Renal cortex interstitium (tissue), 15 donors: ENCODE measurements at places on chromosomes 12 and 14. TPM values are rescaled to one million over a fixed set of nuclear protein-coding genes. Genes with fewer than 3 reads are reported as not detected.

Gene CYP27B1
- polyA plus RNA-seq: 1.2 TPM

Gene LRRK2
- 25.2 TPM for polyA plus RNA-seq

Gene BDKRB2
- 3.3 TPM for polyA plus RNA-seq

Gene TRHDE
- 20.6 TPM for polyA plus RNA-seq

DNA sequence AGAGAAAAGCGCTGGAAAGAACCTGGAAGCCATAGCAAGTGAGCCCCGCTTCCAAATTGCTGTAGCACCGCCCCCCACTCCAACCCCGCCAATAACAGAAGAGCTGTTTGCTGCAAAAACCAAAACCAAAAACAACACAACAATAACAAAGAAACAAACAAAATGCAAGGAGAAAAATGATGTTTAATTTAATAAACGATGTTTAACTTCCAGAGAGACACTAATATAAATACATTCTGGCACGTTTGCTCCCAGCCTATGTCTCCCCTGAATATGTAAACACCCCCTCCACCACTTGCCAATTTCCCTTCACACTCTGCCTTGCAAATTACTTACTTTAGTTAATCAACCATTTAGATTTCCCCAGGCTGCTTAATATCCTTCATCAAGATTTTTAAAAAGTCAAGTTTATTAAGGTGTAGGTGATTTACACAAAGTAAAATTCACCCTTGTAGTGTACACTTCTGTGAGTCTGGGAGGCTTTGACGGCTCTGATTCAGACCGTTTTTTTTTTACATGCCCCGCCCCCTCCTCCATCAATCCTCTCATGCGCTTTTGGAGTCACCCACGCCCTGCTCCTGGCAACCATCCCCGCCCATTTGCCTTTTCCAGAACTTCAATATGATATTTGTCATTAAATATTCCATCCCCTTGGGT lies 482 bp upstream of the IFI27L2 start:
- DNase-seq: no peak

- no peak for DNase-seq
These were observed 30.1 kb downstream of the LRFN5 start for GRCh38 chr14:41636492-41637392.

DNA sequence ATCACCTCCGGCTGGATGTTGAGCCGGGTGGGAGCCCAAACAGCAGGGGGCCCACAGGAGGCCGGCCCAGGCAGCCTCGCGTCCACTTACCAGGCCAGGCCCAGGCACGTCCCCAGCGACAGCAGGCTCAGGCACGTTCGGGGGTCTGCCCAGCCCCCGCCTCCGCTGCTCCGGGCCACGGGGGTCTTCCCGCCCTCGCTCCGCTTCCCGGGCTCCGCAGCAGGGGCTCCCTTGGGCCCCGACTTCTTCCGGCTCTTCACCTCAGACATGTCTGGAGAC lies 216 bp downstream of the IKBIP start:
- DNase-seq: no peak

GRCh38 chr12:92540782-92541423 lies 161.9 kb upstream of the PLEKHG7 start:
- no peak for DNase-seq

DNA sequence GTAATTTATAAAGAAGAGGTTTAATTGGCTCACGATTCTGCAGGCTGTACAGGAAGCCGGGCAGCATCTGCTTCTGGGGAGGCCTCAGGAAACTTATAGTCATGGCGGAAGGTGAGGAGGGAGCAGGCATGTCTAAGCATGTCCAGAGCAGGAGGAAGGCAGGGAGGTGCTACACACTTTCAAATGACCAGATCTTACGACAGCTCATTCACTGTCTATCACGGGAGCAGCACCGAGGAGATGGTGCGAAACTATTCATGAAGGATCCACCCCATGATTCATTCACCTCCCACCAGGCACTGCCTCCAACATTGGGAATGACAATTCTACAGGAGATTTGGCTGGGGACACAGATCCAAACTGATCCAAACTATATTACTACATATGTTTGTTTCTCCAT lies 10.0 kb downstream of the SFSWAP start:
- DNase-seq: no peak
